ENCODE measurements at places on chromosomes 11 and 22.
A peak's percentile ranks its signal among the peaks of the same experiment; 100 is the strongest.

DNA sequence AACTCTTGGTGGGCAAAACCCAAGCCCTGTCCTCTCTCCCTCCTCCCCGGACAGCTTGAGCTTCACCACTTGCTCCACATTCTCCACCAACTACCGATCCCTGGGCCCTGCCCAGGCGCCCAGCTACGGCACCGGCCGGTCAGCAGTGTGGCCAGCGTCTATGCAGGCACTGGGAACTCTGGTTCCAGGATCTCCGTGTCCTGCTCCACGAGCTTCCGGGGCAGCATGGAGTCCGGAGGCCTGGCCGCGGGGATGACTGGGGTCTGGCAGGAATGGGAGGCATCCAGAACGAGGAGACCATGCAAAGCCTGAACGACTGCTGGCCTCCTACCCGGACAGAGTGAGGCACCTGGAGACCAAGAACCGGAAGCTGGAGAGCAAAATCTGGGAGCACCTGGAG lies 68.9 kb upstream of the RTL6 start:
- DNase-seq, result no peak

- DNase-seq, result no peak
These were observed 19.8 kb downstream of the NECTIN1 start for GRCh38 chr11:119709171-119709570.

DNA sequence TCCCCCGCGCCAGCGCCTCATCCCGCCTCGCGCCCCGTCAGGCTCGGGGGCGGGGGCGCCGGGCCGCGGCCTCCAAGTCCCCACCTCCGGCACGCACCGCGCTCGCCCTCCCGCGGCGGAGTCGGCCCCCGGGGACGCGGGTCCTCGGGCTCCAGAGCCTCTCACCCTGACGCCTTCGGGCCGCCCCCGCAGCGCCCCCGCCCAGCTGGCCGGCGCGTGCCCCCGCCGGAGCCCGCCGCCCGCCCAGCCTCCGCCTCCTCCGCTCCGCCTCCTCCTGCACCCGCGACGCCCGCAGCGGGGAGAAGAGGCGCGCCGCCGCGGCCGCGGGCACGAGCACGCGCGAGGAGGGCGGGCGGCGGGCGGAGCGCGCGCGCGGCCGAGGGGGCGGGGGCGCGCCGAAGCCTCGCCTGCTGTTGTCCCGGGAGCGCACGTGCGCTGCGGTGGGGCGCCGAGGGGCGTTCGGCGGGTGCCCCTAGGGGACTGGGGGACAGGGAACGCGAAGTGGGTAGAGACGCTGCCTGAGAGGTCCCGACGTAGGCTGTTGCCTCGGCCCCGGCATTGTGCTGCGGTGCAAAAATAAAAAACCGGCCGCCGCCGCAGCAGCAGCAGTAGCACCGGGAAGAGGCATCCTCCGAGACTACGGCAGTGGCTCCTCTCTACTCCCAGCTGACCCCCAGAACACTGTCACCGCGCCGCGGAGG lies 87.4 kb upstream of the ARHGAP32 start:
- DNase-seq, result peak; percentile 73

GRCh38 chr11:121456151-121456550 lies 3.4 kb upstream of the SORL1-AS1 start:
- DNase-seq, result no peak

GRCh38 chr22:32331918-32332725 lies 25.5 kb upstream of the RFPL3 start:
- DNase-seq, result no peak

GRCh38 chr11:41379084-41379483 lies 80.4 kb downstream of the LRRC4C start:
- DNase-seq, result peak; percentile 80

DNA sequence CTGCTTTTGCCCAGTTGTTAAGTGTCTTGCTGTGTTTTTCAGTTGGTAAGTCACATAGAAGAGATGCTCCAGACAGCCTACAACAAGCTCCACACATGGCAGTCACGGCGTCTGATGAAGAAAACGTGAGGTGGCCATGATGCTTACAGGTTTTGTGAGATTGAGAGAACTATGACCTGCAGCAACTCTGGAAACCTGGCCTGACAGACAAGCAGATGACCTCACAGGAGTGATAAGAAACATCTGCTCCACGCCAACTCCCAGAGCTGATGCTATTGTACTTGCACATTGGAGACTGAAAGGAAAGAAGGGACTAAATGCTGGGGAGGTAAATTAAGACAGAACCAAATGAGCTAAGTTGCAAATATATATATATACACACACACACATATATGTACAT lies 28.6 kb upstream of the LDHA start:
- no peak for DNase-seq
